ENCODE measurements at places on chromosomes 12 and 14.

GRCh38 chr14:56666294-56666693 is 86.7 kb downstream of the TMEM260 start:
- DNase-seq, result no peak

GRCh38 chr12:96878704-96879103 is 28.4 kb upstream of the NEDD1 start:
- DNase-seq, result no peak

- DNase-seq, result no peak
Observed at GRCh38 chr14:106738075-106738474, 1211.7 kb downstream of the TMEM121 start.

DNA sequence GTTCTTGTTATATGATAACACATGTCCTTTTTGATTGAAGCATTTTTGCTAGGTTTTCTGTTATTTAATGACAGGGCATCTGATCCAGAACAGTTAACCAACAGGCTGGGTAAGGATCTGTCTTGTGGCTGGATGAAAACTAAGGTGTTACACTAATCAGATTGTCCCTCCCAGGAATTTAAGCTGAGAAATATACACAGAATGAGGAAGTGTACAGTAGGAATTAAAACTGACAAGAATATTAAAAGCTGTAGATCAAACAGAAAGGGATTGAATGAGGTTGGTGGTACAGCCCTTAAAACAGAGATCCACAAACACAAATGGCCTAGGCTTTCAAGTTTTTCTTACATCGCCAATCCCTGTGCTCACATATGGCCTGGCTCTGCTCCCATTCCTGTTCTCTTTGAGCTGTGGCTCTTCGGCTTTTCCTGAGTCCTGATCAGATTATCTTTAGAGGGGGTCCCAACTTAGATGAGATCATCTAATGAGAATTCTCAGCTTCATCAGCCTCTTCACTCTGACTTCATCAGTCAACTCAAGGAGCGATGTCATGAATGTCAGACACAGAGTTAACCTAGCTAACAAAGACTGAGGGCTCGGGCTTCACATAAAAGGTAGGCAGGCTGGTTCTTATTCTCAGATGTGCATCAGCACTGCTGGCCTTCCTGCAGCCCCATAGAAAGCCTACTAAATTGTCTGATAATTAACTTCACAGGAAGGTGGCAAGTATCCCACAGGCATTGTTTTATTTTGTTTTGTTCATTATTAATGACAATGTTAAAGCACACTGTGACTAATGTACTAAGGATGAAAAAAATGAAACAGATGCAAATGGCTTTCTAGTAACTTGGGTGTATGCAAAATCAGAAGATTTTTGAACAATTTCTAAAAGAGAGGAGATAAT is 11.4 kb downstream of the PYGL start:
- DNase-seq, result no peak

- no peak for DNase-seq
Observed at GRCh38 chr14:100382106-100382455, 58.9 kb downstream of the SLC25A47 start.

DNA sequence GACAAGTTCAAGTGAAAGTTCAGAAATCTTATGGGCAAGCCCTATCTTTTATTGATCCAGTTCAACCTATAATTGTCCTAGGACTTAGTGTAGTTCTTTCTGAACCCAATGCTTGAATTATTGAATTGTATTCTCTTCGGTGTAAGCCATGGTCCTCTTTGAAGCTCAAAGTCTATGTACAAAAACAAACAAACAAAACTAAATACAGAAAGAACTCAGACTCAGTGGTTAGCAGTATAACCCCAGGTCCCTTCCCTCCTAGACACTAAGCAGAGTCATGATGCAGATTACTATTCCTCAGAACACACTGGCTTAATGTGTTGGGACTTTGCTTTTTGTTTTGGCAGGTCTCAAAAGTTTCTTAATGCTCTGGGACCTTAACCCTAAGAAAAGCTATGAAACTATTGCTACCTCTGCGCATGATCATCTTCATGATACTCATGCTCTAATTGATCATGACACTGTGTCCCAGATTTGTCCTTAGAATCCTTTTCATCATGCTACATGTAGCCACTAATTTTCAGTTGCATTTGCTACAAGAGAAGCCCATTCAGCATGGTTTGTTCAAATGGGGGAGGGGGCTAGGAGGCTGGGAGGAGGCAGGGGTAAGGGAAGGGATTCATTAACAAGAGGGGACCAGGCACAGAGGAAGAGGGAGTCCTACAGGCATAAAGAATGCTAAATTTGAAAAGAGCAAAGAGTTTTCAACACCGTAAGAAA is 35.1 kb upstream of the NAA30 start:
- DNase-seq, result no peak

- no peak for DNase-seq
Observed at GRCh38 chr12:53996240-53997203, 3.4 kb upstream of the HOXC9 start.

- no peak for DNase-seq
Observed at GRCh38 chr14:99809360-99809759, 16.1 kb downstream of the EML1 start.

- peak; percentile 33 for DNase-seq
Observed at GRCh38 chr12:68189821-68190242, 30.3 kb upstream of the IFNG start.

DNA sequence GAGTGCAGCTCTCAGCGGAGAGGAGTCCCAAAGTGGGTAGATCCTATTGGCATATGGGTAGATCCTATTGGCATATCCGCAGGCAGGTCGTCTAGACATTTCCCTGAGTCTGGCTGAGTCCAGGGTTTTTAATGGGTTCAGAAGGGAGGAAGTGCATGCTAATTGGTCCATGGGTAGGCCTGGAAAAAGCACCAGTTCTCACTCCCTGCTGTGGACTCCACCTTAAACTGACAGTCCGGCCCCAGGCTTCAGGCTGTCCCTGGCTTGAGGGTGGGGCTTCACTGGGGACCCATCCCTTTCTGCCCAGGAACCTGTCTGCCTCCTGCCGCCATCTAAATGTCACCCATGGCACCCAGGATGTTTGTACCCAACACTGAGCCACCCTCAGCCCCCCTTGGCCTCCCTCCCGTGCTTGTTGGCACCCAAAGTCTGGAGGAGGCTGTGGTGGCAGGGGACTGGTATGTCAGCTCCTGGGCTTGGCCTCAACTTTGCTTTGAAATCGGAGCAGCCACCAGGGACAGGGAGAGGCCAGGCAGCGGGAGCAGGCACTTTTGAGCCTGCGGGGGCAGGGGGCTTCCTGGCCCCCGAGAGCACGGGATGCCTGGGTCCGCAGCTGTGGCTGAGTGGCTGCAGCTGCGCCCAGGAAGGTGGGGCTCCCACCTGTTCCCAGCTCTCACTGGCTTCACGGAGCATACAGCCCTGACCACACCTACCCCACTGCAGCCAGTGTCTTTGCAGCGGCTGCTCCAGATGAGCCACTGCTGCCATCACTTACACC is 29.6 kb upstream of the YAF2 start:
- DNase-seq, result no peak

DNA sequence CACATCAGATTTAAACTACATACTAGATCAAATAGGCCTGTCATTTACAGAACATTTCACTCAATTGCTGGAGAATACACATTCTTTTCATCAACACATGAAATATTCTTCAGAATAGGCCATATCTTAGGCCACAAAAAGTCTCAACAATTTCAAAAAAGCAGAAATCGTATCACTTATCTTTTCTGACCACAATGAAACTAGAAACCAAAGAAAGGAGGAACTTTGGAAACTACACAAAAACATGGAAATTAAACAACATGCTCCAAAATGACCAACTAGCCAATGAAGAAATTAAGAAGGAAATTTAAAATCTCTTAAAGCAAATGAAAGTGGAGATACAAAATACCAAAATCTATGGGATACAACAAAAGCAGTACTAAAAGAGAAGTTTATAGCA is 35.1 kb downstream of the PARP11 start:
- no peak for DNase-seq

DNA sequence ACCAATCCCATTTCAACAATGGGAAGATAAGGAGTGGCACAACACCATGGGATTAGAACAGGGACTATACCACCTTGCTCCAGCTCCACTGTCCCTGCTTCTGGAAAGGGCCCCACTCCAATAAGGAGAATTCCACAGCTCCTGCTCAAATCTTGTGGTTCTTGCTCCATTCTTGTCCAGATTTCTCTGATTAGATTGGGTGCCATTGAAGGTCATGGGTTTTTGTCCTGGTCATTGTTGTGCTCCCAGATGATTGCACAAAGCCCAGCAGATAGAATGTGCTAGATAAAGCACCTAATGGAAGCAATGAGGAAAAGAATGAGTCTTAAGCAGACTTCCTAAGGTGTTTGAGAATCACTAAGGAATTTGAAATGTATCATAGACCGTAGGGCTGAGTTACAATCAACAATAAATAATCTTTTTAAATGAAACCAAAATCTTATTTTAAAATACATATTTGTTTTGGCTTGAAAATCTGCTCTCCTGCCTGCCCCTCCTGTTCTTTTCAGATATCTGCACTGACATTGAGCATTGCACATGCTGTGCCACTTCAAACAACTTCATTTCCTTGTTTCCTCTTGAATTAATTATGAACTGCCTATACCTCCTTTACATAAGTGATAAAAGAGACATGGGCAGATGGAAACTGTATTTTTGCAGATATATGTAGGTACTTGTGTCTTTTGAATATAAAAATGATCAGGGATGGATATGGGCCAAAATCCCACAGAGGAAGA is 115.9 kb downstream of the FGD4 start:
- no peak for DNase-seq

GRCh38 chr14:85947461-85948139 is 417.7 kb downstream of the FLRT2 start:
- DNase-seq, result no peak

DNA sequence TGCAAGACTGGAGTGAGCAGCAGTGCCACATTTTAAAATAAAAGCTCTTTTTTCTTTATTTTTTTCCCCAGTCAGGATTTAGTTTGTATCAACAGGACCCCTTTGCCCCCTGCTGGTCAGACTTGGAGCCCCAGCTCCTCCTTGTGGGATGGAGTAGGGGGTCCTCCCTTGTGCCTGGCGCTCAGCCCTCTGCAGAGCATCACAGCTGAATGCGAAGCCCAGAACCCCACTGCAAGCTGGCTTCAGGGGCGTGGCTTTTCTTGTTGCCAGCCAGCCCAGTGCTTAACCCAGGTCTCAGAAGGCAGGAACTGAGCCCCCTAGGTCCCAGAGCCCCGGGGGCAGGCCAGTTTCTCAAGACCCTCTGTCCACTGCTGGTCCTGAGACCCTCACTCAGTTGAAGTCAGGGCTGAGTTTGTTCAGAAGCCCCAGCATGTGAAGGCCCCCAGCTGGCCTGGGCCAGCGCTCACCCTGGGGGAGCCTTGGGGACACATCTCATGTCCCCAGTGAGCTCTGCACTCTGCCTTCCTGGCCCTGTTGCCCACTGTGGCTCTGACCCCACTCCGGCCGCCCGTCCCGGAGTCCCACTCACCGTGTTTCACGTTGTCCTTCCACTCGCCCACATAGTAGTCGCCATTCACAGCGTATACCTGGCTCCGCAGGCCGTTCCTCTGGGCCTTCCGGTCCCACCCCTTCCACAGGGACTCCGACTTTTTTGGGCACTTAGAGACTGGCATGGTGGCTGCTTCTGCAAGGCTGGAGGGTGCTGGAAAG is 519 bp downstream of the MORN3 start:
- peak; percentile 54 for DNase-seq

GRCh38 chr12:96986883-96987523 is 79.9 kb downstream of the NEDD1 start:
- DNase-seq, result no peak

DNA sequence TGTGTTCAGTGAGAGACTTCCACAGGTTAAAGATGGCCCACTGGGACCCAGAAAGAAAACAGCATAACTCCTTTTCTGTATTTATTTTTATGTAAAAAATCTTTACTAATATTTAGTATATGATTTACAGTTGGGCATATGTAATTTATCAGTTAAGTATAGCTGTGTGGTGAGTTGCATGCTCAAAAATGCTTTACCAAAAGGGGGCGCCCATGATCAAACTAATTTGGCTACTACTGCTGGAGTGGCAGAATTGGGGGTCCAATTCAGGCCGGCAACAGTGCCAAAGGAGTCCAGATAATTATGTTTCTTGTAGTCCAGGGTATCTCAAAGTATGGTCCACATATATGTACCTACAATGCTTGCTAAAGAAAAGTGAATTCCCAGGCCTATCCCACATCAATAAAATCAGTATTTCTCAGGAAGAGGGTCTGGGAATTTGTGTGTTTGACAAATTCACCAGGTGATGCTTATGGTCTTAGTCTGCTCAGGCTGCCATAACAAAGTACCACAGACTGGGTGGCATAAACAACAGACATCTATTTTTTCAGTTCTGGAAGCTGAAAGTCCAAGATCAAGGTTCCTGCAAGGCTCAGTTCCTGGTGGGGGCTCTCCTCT is 152.0 kb downstream of the KTN1 start:
- peak; percentile 25 for DNase-seq

DNA sequence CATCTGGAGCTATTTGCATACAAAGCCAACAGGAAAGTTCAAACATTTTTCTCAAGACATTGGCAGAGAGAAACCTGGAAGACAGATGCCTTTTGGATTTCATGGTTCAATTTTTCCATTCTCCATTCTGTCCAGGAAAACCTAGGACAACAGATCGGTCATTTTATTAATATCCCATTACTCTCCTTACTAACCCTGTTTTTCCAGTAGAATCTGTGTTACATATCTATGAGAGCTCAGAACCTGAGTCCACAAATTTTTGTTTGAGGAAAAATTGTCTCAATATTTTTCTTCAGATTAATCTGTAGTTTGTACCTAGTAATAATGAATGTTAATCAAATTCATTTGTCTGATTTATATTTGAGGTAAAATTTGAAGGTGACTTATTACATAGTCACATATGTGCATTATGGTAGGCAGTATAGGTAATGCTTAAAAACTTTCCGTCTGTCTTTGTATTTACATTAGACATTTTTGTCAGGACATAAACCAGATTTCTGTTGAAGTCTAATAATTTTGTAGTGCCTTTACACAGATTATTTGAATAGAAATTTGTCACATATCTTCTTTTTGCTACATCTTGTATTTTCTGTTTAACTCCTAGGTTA is 75.3 kb downstream of the CCDC91 start:
- DNase-seq, result no peak

DNA sequence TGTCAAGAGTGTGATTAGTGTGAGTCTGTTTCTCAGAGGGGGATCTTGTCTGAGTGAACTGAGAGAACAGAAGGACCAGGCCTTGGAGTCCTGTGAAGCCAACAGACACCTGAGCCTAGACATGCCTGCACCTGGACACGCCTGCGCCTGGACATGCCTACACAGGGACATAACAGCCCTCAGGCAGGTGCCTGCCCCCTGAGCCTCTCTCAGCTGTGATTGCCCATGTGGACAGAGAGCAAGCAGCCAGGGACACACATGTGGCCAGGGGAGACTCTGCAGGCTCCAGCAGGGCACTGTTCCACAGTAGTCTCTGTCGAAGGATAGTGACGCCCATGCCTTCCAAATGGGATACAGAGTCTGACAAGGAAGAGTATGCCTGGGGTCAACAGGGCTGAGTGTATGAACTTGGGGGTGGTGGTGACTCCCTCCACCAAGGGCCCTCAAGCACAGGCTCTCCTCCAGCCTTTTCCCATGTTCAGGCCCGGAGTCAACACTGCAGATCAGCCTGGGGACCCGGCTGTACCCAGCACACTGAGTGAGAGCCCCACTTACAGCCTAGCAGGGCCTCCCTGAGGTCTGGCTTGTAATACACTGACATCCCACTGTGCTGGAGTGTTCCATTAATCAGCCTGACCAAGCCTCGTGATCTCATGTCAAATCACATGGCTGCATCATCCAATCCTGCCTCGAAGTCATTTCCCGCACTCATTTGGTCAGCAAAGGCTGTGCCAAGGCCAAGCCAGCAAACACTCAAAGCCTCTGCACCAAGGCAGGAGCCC is 173.0 kb downstream of the CALM1 start:
- no peak for DNase-seq

GRCh38 chr12:69130064-69130463 is 109.3 kb upstream of the CPSF6 start:
- DNase-seq, result no peak

All from stimulated activated CD4-positive, alpha-beta T cell treated with anti-CD3 and anti-CD28 coated beads, Interleukin-2, amount 100 ng/mL, for 4 hours (primary cell).